ENCODE measurements at places on chromosomes 7 and 10.

GRCh38 chr7:7159063-7159658 lies 23.2 kb upstream of the C1GALT1 start:
- DNase-seq, result no peak

DNA sequence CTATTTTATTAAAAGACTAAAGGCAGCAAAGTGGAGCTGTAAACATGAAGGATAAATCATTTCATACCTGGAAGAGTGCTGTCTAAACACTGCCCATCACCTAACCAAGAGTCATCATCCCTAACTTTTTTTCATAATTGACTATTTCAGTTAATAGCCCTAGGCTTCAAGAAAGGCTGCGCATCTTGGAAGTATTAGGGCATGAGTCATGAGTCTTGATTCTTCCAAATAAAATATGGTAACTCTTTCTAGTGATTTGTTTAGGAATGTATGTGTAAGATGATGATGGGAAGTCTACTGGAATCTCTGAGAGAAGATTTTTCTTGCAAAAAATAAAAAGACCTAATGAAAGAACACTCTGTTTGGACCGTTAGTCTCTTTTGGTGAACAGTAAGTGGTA lies 207.7 kb upstream of the AHR start:
- no peak for DNase-seq

DNA sequence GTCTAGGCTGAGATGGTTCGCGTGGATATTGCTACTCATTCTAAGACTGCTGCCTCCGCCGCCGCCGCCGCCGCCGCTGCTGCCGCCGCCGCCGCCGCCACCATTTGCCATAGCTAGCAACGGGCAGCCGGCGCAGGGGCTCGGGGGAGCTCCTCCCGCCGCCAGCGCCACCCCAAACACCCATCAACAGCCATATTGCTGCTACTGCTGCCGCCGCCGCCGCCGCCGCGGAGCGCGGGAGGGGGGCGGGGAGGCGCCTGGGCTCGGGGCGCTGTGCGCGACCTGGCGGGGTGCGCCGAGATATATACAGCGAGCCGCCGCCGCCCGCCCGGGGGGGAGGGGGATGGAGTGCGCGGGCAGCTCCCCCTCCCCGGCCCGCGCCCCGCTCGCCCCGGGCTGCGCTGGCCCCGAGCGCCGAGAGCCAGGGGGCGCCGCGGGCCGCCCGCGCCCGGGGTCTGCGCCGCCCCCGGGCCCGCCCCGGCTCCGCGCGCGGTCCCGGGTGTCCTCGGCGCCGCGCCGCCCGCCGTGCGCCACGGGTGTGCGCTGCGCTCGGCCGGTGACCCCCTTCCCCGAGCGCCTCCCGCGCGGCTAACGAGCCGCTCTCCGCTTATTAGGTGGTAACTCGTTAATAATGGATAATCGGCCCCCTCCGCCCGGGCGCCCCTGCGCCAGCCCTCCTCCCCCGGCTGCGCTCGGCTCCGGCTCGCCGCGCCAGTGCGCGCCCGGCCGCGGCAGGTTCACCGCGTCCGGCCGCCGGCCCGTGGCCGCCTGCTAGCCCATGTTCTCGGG lies at the start of gene KCNMA1:
Gene KCNMA1, minus strand, starts transcription at position 277 of the 789 bp plus-strand sequence.
- DNase-seq, result peak; percentile 11

GRCh38 chr10:89789188-89789877 lies 87.9 kb downstream of the KIF20B start:
- DNase-seq, result no peak

DNA sequence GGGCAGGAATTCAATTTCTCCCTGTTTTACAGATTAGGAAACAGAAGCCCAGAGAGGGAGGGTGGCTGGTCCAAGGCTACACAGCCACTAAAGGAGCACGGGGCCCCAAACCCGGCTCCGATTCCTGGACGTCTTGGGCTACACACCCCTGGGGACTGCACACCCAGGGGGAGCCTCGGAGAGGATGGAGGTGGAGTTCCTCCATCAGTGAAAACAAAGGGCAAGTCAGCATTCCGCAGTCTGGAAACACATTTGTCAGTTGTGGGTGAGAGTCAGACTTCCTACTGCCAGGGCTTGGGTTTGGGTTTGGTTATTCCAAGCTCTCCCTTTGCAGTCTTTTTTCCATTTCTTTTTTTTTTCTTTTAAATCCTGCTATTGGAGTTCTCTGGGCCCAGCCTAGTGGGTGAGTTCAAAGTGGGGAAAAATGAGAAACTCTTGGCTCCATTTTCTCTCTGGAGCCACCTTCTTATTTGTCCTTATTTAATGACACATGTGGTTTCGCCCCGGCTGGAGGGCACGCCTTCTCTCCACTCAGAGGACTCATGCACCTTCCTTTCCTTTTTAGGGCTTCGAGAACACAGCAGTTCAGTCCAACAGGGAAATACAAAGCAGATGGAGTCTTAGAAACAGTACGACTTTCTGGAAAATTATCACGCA lies 59.9 kb upstream of the AQP1 start:
- DNase-seq, result no peak

GRCh38 chr10:96043893-96044715 lies 721 bp downstream of the CCNJ start:
- no peak for DNase-seq

GRCh38 chr7:80468931-80469714 lies 42.7 kb downstream of the GNAT3 start:
- no peak for DNase-seq

Measured in DMS 273 treated with DMSO at 0.1 percent for 48 hours (cell line).